Neuronal stem cell (in vitro differentiated cells): ENCODE measurements at places on chromosomes 13 and 19.

- DNase-seq: no peak
Observed at GRCh38 chr13:113152691-113152983, 5.8 kb upstream of the PROZ start.

DNA sequence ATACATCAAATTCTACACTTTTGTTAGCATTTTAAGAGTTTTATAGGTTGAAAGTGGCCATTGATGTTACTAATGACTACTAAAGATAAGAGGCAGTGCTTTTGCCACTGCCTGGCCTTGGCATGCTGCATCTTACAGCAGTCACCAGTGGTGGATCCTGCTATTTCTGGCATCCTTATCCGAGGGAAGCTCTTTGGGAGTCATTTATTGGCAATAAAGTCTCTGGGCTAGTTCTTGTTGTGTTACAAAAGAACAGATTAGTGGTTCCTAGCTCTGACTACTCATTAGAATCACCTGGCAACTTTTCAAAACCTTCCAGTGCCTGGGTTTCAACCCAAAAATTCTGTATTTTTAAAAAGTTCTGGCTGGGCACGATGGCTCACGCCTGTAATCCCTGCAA, 94.5 kb downstream of the ZMYM2 start:
- no peak for DNase-seq

DNA sequence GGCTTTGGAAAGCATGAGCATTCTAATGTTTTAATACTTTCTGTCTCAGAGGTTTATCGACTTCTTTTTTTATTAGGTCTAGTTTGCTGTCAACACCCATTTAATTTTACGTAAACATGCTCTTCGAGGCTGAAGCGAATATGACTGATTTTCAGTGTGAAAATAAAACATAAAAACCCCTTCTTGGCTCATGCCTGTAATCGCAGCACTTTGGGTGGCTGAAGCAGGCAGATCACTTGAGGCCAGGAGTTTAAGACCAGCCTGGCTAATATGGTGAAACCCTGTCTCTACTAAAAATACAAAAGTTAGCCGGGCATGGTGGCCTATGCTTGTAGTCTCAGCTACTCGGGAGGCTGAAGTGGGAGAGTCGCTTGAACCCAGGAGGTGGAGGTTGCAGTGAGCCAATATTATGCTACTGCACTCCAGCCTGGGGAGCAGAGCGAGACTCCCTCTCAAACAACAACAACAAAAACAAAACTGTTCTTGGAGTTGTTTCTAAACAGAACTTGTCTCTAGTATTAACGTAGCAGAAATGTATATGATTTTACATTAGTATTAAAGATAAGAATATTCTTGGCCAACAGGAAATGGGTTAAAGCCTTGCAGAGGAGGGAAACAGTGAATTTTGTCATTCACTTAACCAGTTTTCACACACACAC, 7.1 kb upstream of the IGFL3 start:
- no peak for DNase-seq

GRCh38 chr13:44191504-44192171, 182.0 kb upstream of the SERP2 start:
- DNase-seq: peak; percentile 59
